ENCODE measurements at places on chromosomes 12 and 14. TPM values are rescaled to one million over a fixed set of nuclear protein-coding genes. Genes with fewer than 3 reads are reported as not detected.

- DNase-seq, result no peak
These were observed 186.1 kb downstream of the CAND1 start for GRCh38 chr12:67455236-67455635.

The GALNT9 gene
- total RNA-seq, result 1.5 TPM

GRCh38 chr14:68960123-68960522, 19.0 kb downstream of the ACTN1 start:
- DNase-seq, result no peak

The MDM2 gene
- total RNA-seq, result 160 TPM

GRCh38 chr14:89869606-89870005, 84.9 kb downstream of the EFCAB11 start:
- DNase-seq, result no peak

- no peak for DNase-seq
These were observed 1.4 kb downstream of the RIN3 start for GRCh38 chr14:92514844-92515514.

DNA sequence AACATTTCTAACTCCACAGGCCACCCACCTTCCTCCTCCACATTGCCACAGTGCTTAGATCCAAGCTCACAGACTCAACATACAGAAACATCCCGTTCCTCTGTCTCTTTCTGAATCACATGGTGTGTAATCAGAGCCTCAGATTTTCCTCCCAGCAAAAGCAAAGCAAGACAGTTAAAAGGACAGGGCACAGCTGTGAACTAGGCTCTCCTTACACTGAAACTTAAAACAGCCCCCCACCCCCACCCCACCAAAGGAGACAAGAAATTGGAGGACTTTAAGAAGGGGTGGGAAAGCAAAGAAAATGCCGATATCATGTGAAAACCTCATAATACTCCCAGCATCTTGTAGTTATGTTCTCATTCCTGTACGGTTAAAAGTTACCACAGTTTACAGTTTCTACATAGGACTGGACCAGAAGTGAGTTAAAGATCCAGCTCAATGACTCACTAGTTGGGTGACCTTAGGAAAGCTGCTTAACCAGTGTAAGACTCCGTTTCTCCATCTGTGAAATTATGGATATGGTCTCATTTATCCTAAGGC, 4.8 kb downstream of the YBX3 start:
- no peak for DNase-seq

DNA sequence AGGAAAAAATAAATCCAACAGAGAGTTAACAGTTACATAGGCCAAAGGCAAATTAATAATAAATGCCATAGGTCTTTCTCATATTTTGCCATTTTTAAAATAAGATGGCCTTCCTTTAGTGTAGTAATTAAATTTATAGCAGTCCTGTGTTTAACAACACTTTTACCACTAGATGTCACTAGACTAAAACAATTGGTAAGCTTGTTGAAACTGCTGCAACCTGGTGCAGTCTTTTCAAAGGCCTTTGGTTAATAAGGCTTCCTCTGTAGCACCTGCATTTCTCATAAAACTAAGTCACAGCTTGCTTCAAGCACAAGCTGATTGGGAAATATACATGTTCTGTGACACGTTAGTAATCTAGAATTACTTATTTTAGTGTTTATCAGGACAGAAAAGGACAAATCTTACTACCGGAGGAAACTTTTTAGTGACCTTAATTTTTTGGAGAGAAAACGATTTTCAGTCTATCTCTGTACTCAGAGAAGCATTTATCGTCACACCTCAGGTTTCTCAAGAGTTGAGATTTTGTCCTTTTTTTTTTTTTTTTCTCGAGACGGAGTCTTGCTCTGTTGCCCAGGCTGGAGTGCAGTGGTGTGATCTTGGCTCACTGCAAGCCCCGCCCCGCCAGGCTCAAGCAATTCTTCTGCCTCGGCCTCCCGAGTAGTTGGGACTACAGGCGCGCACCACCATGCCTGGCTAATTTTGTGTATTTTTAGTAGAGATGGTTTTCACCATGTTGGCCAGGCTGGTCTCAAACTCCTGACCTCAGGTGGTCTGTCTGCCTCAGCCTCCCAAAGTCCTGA, 20.0 kb downstream of the BORCS5 start:
- peak; percentile 63 for DNase-seq

- DNase-seq, result peak; percentile 53
These were observed at the start of gene SPATA7 for GRCh38 chr14:88385212-88386101. TSS of gene SPATA7 (plus strand) at chr14:88385657. CDS start at chr14:88385819, 162 bp downstream.

GRCh38 chr12:95908573-95908972, 33.8 kb downstream of the CCDC38 start:
- no peak for DNase-seq

GRCh38 chr14:80419769-80420168, 208.5 kb upstream of the DIO2 start:
- no peak for DNase-seq

The PLXNC1 gene
- total RNA-seq, result 0.55 TPM

DNA sequence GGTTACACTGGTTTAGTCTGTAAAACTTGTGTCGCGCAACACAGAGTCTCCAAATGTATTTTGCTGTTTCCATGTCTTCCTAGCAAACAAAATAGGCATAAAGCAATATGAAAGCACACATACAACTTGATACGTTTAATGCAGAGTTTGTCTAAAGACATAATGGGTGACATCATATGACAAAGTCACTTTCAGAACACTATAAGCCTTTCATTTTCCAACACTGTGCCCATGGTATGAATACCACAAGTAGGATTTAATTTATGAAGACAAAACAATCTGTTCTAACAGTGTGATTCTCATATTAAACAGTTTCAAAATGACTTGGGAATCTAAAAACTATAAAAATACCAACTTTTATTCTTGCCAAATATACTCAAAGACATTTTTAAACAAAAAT, 58.4 kb downstream of the PTPN21 start:
- DNase-seq, result no peak

GRCh38 chr12:24806386-24806785, 142.5 kb downstream of the BCAT1 start:
- no peak for DNase-seq

The C12orf56 gene
- total RNA-seq, result 0.55 TPM

DNA sequence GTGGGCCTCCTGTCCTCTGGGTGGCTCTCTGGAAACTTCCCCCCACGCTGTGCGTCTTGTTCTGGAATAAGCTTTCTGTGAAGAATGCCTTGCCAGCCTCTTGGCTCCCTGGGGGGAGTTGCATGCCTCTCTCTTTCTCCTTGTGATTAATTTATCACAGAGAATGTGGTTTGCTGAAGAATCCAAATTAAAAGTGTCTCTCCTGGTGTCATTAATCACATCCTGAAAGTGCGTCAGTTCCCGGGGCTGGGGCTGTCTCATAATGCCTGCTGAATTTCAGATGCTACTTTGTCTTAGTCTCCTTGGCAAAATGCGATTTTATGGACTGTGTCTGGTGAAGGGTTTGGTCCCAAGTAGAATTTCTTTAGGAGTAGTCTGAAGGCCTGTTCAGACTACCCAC, 787.7 kb upstream of the TMEM132C start:
- no peak for DNase-seq

DNA sequence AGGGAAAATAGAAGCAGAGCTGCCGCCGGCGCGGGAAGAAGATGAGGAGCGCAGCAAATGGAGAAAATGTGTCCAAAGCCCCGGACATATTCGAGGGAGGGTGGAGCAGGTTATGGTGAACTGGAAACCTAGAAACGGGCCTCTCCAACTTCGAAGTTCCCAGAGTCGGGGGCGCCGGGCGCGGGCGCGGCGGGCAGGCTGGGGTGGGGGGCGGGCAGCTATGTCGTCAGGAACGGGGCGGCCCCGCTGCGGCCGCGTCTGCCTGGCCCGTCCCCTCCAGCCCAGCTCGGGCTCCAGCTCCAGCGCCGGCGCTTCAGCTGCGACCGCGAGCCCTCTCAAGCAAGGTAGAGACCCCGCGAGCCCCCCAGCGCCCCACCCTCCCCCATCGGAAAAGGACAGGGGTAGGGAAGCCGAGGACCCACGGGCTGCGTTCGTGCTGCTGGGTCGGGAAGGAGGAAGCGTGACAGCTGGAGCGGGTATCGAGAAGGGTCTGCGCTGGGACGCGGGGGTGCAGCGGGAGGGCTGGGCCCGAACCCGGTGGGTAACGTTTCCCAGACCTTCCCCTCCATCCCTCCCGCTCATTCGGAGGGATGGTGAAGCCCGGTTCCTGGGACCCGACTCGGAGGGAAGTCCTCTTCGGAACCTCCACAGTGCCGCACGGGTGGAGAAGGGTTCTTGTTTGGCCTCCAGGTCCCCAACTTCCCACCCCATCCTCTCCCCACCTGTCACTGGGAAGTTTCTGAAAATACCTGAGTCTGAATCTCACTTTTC, 1.0 kb downstream of the DGKA start:
- DNase-seq, result no peak

DNA sequence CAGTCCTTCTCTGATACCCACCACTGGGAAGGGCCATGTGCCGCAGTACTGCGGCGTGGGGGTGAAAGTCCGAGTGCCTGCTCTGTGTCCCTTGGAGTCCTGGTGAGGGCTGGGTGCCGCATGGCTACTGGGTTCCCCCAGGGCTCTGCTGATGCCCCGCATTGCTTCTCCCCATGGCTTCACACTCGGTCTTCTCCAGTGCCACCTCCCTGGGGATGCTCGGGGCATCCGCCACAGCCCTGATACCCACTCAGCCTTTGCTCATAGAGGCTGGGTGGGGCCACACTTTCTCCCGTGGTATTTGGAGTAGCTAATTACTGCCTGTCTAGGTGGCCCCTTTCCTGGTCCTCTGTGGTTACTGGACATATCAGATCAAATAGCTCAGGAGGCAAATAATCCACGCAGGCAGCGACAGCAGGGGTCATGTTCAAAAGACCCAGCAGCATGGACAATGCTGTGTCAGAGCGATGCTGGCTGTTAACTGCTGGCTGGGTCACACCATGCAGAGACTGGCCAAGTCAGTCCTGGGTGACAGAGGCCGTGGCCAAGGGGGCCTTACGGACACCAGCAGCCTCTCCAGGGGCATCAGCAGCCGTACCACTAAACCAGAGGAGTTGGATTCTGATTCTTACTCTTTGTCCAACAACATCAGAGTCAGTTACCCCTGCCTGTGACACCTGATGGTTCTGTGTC, 106.5 kb downstream of the ADGRD1 start:
- no peak for DNase-seq

GRCh38 chr14:101884934-101885576, 79.3 kb upstream of the DYNC1H1 start:
- no peak for DNase-seq

DNA sequence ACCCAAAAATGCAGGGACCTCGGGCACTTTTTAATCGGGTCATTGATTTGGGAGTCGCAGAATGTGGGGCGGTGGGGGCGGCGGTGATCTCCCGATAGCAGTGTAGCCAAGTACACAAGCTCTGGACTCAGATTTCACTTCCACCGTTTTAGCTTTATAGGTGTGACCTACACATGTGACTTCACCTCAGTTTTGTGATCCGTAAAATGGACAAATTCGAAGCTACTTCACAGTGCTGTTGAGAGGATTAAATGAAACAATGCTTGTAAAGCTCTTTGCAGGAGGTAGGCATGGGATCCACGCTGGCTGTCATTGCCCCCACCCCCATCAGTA, 478 bp downstream of the RITA1 start:
- no peak for DNase-seq

- no peak for DNase-seq
These were observed 17.2 kb upstream of the ELK3 start for GRCh38 chr12:96177013-96177412.

DNA sequence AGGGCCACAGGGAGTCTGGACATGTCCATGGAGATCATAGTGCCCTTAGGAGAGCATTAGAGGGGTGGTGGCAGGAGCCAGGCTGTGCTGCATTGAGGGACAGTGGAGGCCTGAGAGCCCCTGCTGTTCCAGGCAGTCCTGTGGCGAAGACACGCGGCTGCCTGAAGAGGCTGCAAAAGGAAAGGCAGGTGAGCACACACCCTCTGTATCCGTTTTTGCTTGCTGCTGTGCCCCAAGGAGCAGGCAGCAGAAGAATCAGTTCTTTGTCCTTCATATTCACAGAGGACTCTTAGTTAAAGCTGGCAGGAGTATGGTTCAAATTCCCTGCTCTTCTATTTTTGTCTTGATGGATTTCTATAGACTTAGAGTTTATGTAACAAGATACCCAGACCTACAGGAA, 4.5 kb downstream of the SLC35E3 start:
- DNase-seq, result no peak

DNA sequence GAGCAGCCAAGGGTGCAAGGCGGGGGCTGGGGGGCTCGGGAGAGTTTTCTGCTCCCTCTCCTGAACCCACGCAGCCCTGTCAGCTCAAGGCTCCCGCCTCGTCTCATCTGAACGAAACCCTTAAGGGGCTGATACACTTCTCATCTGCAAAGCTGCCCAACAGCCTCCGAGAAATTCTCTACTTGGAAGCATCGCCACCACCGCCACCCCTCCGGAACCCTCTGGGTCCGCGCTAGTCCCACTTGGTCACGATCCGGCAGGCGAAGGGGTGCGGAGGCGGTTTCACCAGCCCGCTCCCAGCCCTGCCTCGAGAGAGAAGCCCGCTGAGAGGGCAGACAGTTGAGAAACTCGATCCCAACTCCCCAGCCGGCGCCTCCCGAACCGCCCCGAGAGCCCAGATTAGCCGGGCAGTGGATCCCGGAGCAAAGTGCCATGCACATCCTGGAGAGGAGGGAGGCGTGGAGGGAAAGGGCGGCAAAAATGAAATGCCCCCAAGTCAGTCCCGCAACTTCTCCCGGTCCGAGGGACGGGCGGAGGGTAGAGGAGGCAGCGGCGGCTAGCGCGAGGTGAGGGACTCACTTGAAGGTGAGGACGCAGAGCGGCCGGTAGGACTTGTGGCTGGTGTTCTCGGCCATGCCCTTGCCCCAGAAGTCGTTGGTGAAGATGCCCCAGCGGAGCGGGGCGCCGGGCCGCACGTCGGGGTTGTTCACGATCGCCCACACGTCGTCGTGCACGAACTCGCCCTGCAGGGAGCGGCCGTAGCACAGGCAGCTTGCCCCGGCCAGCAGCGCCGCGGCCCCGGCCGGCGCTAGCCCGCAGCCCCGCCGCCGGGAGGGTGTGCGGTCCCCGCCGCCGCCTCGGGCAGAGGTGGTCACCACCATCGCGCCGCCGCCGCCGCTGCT, 620 bp downstream of the TMTC1 start:
- no peak for DNase-seq

The CCDC85C gene
- 32.4 TPM for total RNA-seq

- no peak for DNase-seq
These were observed 172.2 kb downstream of the PTPRO start for GRCh38 chr12:15494329-15495046.

DNA sequence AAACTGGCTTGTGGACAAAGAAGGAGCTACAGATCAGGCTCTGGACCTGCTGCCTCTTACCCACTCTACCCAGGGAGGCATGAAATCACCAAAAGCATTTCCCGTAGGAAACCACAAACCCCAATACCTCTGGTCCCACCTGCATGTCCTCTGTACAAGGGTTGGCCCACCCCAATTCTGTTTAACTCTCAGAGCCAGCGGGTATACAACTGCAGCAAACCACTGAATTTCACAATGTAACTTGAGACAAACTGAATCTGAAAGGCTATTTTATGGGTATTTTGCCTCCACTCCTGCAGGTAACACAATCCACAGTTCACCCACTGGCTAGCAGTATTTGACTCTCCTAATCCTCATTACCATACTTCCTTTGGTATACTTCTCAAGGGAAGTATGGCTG, 16.5 kb downstream of the SIX1 start:
- DNase-seq, result no peak

GRCh38 chr12:112218150-112218549, 92.8 kb downstream of the TRAFD1 start:
- no peak for DNase-seq

- DNase-seq, result no peak
These were observed 103.7 kb upstream of the PDE3A start for GRCh38 chr12:20264608-20265114.

Measured in kidney epithelial cell (primary cell).